ENCODE measurements at places on chromosomes 5 and 9.

GRCh38 chr5:139178589-139178917 lies 19.6 kb downstream of the SIL1 start:
- DNase-seq, result no peak

DNA sequence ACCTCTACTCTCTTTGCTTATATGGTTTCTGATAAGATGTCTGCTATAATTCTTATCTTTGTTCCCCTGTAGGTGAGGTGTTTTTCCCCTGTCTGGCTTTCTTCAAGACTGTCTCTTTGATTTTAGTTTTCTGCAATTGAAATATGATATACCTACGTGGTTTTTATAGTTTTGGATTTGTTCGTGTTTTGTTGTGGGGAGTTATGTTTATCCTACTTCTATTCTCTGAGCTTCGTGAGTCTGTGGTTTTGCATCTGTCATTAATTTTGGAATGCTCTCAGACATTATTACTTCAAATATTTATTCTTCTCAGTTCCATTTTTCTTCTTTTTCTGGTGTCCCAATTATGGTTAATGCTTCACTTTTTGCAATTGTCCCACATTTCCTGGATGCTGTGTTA lies 521.3 kb downstream of the KCTD16 start:
- DNase-seq, result no peak

DNA sequence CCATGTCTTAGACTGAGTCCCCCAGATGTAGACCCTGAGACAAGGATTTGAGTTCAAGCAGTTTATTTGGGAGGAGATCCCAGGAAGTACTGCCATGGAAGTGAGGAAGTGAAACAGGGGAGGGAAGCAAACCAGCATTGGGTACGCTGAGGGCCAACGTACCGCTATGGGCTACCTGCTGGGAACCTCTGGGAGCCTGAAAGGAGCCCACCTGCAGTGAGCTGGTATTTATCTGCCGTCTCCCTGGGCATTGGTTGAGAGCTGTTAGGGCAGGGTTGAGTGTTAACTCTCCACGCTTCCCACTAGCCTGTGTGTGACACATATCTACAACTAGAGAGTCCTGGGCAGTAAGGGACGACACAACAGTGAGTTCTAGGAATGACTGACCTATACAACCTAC lies 131.6 kb upstream of the SLC24A2 start:
- DNase-seq, result no peak

- DNase-seq, result no peak
Measured at GRCh38 chr5:61431923-61432620, 100.0 kb downstream of the ZSWIM6 start.

DNA sequence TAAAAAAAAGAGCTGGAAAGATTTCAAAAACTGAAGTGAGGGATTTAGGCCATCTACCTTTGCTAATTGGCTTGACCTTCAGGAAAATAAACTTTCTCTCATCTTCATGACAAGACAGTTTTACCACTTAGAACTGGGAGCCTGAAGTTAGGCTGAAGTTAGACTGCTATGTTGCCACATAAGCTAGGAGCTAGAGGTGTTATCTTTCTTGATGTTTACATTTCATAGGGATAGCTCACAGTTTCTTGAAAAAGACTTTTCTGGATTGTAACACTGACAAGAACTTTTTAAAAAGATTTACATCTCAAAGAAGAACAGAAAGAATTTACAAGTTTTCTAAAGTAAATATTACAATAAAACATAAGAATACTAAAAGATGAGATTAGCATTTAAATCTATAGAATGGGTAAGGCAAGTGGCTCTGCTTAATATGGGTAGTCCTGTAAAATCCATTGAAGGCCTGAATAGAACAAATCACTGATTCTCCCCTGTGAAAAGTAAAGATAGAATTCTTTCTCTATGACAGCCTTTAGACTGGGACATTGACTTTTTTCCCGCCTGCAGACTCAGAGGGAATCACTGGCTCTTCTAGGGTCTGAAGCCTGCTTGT lies 1665.4 kb upstream of the CDH9 start:
- DNase-seq, result no peak
